ENCODE measurements at places on chromosomes 11 and 22. TPM values are rescaled to one million over a fixed set of nuclear protein-coding genes. Genes with fewer than 3 reads are reported as not detected.

Gene RNF121
- 22.7 TPM for total RNA-seq

Gene TSG101
- 58.6 TPM for total RNA-seq

DNA sequence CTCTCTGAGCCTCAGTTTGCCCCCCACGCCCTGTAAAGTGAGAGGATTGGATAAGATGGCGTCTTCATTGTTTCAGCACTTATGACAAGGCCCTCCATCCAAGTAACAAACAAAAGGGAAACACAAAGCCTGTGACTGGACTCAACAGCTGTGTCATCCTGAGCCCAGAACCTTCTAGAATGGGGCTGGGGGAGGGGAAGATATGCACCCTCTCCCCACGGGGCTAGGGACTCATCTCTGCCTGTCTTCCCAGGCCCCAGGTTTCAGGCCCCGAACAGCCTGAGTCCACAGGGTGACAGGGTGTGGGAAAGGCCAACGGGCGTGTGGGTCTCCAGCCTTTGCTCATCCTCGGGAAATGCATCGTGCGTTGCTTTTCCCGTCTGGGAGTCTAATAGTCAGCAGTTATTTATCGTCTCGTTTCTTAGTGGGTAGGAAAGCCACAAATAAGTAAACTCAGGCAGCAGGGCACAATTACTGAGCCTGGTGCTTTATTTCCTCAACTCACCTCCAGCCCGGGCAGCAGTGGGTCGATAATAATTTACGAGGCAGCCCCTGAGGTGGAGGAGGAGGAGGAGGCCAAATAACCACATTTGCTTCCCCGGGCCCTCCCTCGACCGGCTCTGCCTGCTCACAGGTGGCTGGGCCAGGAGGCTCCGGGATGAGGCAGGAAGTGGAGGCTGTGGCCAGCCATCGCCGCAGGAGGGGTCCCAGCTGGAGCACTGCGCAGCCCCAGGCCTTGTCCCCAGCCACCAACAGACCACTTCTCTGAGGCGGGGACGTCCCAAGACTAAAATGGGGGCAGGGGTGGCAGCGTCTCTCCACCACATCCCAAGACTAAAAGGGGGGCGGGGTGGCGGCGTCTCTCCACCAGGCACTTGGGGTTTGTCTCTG, 54.4 kb downstream of the FLRT1 start:
- no peaks in the 10 kb centered on the region for H3K36me3 ChIP-seq
- no peak overlapping the region for H3K4me3 ChIP-seq
- no peak overlapping the region for H3K27ac ChIP-seq
- H3K4me1 ChIP-seq: no peaks in the 10 kb centered on the region
- no peaks in the 10 kb centered on the region for H3K27me3 ChIP-seq
- DNase-seq: no peak

Gene MEI1
- total RNA-seq: 2.3 TPM

Gene LIMK2
- total RNA-seq: 8.6 TPM

Gene TSPAN32
- total RNA-seq: 18.0 TPM
